ENCODE measurements at places on chromosomes 16 and 17.
A peak's percentile ranks its signal among the peaks of the same experiment; 100 is the strongest.

DNA sequence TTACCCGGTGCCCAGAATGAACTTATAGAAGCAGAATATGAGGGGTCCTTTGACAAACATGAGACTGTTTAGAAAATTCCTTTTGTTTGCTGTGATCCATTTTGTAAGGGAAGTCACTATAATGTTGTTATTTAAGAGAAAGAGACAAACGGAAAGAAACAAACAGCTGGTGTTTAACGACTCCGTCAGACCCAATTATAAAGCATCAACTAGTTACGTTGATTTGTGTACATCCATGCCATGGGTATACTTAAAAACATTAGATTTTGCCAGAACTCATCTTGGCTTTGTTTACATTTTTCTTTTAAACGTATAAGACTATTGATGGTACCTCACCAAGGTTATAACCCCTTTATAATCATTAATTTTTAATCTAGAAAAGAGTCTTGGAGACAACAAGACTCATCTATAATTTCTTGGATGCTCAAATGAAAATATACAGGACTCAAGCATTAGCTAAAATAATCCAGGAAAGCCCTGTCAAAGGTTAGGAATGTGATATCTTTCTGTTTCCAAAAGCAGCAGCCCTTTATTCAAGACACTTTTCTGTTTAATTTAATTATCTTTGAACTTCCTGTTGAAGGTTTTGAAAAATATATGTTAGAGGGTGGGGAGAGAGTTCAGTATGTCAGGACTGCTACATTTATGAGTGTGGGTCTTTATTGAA lies 331.7 kb downstream of the WWOX start:
- no peak for DNase-seq

GRCh38 chr17:64264891-64265290 lies 1.8 kb upstream of the TEX2 start:
- no peak for DNase-seq

DNA sequence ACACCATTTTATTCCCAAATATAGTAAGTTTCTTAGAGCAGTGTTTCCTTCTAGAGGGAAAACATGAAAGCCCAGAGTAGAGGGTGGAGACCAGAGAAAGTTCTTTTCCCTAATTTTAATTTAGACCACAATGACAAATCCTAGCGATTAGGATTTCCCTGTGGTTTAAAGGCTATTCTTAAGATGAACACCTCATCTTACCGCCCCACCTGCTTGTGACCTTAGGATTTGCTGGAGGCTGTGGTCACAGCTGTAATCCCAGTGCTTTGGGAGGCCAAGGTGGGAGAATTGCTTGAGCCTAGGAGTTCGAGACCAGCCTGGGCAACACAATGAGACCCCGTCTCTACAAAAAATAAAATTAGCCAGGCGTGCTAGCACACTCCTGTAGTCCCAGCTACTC lies 51.1 kb downstream of the GPRC5B start:
- no peak for DNase-seq

DNA sequence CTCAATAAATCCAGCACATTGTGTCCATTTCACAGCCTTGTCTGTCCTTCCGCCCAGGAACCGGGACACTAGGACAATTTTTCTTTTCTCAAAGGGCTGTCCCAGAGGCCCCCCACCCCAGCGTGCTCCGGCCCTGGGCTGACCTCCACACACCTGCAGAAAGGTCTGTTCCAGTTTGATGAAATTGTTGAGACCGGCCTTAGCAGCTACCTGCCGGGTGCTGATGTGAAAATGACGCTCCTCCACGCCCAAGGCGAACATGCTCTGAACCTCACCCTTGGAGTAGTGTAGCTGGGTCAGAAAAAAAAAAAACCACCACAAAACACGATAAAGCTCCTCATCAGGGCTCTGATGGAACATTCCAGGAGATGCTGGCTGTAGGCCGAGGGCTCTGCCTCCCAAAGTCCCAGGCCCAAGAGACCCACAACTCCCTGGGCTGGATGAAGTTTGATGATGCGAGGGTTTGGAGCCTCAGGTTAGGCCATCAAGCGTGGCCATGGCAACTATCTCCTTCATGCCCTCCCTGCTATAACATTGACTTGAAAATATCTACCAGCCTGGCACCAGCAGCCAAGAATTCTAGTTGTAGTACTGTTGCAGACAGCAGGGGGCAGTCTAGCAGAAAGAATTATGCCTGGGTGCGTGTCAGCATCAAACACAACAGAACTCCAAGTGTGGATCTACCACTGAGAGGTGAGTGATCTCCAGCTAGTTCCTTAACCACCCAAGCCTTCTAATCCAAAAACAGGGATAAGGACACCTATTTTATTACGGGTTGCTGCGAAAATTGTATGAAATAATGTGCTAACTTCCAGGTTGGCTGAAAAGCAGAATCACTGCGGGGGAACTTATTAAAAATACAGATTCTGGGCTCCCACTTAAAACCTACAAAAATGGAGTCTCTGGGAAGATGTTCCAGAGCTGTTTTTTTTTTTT lies 62.1 kb downstream of the RMI2 start:
- peak; percentile 82 for DNase-seq

DNA sequence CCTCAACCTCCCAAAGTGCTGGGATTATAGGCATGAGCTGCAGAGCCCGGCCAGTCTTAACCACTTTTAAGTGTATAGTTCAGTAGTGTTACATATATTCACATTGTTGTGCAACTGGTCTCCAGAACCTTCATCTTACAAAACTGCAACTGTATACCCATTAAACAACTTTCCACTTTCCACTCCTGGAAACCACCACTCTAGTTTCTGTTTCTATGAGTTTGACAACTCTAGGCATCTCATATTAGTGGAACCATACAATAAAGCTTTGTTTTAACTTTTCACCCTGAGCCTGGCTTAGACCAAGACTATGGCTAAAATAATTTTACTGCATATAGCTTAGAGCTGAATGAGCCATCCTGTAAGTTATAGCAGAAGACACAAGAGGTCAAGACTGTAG lies 108.0 kb upstream of the GOT2 start:
- DNase-seq: no peak

GRCh38 chr17:6314311-6314710 lies 120.6 kb downstream of the AIPL1 start:
- no peak for DNase-seq

DNA sequence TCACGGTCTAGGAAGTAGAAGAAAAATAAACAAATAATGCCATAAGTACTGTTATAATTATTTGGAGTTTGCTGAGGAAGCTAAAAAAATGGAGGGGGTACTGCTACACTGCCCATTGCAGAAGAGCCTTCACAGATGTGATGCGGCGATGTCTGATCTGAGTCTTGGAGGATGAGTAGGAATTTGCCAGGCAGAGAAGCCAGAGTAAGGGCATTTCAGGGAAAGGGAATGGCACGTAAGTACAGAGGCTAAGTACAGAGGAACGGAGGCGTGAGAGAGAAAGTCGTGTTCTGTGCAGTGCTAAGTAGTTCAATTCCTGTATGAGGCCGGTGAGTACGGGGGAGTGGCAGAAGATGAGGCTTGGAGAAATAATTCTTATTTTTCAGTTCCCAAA lies 741 bp upstream of the GRB2 start:
- DNase-seq: no peak

GRCh38 chr16:69404275-69404805 lies 18.5 kb upstream of the TERF2 start:
- DNase-seq: no peak

- peak; percentile 78 for DNase-seq
These were observed 11.5 kb downstream of the EPOP start for GRCh38 chr17:38663125-38663751.

GRCh38 chr17:33667052-33667509 lies 374.0 kb upstream of the ASIC2 start:
- DNase-seq: no peak

DNA sequence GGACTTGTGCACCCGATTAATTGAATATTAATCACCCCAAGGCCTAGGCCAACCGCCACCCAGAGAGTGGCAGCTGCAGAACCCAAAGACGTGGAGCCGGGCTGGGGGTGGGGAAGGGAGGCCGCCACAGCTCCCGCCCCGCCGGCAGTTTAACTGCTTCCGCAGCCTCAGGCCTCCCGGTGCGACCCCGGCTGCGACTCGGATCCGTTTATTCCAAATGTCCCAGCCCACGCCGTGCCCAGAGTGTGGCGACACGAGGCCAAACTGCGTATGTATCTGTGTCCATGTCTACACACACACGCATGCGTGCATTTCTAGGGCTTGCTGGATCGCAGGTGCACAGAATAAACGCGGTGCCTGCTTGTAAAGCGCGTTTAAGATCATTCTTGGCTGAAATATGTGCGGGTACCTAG lies 802 bp upstream of the TOB1 start:
- DNase-seq: peak; percentile 46

DNA sequence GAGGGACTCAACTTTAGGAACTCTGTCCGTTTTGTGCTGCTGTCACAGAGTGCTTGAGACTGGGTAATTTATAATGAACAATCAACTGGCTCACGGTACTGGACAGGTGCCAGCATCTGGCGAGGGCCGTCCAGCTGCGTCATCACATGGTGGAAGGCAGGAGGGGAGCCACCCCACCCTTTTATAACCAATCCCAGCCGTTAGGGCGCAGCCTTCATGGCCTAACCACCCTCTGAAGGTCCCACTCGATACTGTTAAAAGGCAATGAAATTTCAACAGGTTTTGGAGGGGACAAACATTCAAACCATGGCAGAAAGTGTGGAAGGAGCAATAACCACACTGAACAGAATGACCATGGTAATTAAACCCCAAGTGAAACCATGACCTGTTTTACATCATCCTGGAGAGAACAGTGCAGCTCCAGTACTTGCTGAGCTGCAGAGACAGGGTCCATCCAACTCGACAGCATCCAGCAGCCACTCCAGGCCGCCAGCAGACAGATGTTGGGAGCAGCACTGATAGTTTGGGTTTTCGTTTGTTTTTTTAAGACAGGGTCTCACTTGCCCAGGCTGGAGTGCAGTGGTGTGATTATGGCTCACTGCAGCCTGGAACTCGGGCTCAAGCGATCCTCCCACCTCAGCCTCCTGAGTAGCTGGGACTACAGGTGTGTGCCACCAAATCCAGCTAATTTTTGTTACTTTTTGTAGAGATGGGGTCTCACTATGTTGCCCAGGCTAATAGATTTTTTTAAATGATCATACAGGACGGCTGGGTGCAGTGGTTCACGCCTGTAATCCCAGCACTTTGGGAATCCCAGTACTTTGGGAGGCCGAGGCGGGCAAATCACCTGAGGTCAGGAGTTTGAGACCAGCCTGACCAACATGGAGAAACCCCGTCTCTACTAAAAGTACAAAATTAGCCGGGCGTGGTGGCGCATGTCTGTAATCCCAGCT lies 11.0 kb downstream of the CHMP6 start:
- DNase-seq: no peak

- no peak for DNase-seq
These were observed 200.9 kb downstream of the CNTNAP4 start for GRCh38 chr16:76478105-76478504.

DNA sequence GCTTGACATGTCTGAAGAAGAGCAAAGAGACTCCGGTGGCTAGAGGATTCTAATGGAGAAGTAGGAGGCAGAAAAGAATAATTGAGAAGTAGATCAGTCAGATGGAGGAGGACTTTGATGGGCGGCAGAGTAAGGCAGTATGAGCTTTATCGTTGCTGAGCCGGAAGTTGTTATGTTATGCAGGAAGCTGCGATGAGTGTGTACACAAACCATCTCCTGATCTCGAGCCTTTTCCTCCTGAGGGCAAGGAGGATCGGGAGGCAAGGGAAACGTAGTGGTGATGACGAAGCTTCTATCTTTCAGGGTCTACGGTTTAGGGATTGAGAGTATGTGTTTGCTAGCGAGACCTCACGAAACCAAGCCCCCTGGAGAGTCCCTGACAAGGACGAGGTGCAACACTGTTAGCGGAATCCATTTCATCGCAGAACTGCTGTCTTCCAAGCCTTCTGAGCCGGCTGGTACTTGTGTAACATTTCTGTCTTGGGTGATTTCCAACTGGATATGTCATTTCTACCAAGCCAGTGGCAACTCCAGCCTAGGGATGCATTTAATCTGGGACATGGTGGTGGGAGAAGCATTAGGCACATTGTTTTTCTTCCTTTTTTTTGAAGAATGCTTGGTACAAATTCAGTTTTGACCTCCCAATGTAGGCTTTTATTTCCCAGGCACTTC lies 45.5 kb downstream of the RBFOX1 start:
- DNase-seq: no peak

GRCh38 chr16:67155295-67156142 lies 4.2 kb downstream of the TRADD start:
- peak; percentile 88 for DNase-seq

GRCh38 chr16:66522816-66523590 lies 26.9 kb downstream of the TK2 start:
- DNase-seq: no peak

- no peak for DNase-seq
These were observed 10.4 kb downstream of the ADAM11 start for GRCh38 chr17:44769230-44769629.

- no peak for DNase-seq
These were observed 7.4 kb upstream of the COX10 start for GRCh38 chr17:14061666-14062560.

- DNase-seq: peak; percentile 67
These were observed at the start of gene ARHGAP23 for GRCh38 chr17:38428112-38428642. Gene ARHGAP23 (plus strand): TSS chr17:38428464. CDS start chr17:38428486, 22 bp downstream.

GRCh38 chr17:16477666-16478065 lies 14.3 kb downstream of the LRRC75A start:
- DNase-seq: no peak

- no peak for DNase-seq
These were observed 119.0 kb upstream of the LHX1 start for GRCh38 chr17:36818134-36818825.

DNA sequence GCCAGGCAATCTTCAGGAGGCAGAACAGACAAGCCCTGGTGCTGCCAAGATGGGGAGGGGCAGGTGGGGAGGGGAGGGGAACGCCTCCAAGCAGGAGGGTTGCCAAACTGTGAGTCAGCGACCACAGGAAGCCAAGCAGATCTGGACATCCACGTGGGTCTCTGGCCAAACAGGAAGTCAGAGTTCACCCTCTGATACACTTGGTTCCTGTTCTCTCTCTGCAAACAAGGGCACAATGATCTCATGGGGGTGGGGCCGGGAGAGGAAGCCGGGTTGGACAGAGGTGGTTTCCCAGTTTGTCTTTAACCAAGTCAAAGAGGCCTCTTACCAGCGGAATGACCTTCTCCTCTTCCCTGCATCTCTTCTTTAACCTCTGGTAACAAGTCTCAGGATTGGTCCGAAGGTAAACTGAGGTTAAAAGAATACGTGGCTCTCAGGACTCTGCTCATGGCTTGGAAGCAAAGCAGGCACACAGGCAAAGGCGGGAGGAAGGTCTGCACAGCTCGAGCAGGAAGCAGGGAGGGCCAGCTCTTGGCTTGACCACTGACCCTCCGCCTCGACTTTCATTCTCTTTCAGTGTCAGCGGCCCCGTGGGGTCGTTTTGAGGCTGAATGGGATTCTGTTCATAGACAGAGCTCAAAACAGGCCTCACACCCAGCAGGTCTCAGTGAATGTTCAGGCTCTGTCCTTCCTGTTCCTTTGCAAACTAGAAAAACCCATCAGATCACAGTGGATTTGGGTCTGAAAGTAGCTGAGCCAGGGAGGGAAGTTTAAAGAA lies 32.9 kb downstream of the TK2 start:
- peak; percentile 96 for DNase-seq

- DNase-seq: no peak
These were observed 81.4 kb upstream of the DYNLRB2 start for GRCh38 chr16:80459331-80459777.

GRCh38 chr16:74766729-74767128 lies 7.9 kb downstream of the FA2H start:
- no peak for DNase-seq

GRCh38 chr17:64162554-64162953 lies 32.6 kb upstream of the ERN1 start:
- DNase-seq: no peak

- DNase-seq: no peak
These were observed 16.0 kb upstream of the RAP1GAP2 start for GRCh38 chr17:2780256-2780655.
